ENCODE measurements at places on chromosomes 3 and 15.
A peak's percentile ranks its signal among the peaks of the same experiment; 100 is the strongest.

DNA sequence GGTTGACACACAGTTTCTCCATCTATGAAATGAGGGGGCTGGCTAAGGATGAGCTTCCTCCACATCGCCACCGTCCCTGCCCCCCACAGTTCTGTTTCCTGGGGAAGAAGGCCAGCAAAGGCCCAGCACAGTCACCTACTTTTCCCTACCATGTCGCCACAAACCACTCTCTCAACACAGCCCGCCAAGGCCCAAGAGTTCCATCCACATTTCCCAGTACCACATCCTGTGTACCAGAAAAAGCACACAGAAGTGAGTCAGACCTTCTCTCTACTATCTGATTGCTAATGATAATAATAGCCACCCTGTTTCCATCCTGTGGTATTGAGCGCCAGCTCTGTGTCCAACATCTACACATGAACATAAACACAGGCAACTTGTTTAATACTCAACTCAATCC lies 30.3 kb upstream of the C15orf39 start:
- DNase-seq = peak; percentile 18

DNA sequence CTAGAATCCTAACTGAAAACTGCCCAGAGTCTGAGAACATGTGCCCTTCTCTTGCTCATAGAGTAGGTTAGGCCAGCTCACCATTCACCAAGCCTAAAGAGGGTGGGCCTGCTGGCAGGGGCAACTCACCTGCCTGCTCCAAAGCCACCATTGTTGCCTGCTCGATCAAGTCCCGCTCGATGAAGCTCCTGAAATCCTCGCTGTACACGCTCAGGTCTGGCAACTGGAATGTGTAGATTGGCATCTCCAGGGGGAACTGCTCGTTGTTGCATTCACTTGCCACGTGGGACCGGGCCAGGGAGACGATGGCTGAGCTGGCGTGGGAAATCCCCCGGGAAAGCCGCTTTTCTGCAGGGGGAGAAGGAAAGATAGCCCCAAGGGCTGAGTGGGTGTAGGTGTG lies 232.2 kb downstream of the KLF13 start:
- no peak for DNase-seq

- no peak for DNase-seq
These were observed 36.0 kb downstream of the BDH1 start for GRCh38 chr3:197519801-197520211.

DNA sequence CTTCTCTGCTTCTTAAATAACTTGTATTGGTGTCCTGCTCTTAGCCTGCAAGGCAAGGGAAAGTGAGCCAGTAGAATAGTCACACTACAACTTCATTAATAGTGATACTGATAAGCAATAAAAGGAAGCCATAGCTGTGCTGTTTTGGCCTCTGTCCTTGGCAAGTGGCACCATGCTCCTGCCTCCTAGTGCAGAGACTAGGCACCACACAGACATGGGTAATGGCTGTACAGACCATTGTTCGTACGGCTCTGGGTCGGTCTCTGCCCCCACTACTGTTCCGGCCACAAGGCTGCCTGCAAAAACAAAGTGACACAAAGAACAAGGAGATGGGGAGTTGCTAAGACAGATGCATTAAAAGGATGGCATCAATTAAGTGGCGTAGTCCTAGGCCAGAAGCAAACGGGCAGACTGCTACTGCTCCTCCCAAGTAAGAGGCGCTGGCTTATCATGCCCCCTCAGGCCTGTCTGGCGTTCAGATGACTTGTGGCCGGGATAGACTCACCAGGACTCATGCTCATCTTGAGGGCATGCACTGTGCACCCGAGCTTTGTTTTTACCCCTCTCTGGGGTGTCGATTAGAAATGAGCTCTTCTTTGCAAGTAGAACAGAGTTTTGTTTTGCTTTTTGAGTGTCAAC lies 75.6 kb downstream of the TRAK1 start:
- DNase-seq = no peak

DNA sequence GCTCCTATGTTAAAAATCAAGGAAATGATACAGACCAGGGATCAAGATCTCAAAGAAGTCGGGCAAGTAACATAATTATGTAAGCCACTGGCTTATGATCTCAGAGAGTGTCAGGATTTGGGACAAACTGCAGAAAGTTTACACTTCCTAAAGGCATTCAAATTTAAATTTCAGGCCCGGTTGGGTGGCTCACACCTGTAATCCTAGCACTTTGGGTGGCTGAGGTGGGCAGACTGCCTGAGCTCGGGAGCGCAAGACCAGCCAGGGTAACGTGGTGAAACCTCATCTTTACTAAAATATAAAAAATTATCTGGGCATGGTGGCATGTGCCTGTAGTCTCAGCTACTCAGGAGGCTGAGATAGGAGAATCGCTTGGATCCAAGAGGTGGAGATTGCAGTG lies 124.4 kb upstream of the UBE2E2 start:
- no peak for DNase-seq

GRCh38 chr15:60128710-60129109 lies 124.6 kb downstream of the FOXB1 start:
- DNase-seq = no peak

DNA sequence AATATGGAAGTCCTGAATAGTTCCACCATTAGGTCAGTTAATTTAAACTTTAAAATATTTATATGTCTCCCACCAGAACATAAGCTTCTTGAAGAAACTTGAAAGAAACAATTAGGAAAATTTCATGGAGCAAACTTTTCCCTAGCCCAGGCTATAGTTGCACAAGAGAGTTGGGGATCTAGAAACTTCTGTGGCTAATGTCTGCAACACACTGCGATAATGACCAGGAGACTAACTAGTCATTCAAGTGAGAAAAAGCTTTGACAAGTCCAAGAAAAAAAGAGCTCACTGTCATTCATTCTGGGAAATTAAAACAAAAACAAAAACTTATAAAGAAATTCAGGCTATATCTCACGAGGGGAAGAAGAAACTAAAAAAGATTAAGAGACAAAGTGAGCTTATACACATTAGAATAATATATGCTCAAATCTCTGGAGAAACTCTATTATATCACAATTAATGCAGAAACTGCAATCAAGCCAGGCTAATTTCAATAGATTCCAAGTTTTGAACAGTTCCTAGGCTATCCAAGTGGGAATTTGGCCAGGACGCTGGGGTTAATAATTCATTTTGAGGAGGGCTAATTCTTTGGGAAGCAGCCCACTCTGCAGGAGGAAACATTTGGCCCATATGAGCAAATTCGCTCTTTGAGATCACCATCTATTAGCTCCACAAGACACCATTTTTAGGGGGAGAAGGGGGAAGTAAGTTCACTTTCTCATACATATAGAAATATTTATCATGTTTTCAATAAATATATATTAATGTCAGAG lies 134.6 kb downstream of the MEIS2 start:
- no peak for DNase-seq

DNA sequence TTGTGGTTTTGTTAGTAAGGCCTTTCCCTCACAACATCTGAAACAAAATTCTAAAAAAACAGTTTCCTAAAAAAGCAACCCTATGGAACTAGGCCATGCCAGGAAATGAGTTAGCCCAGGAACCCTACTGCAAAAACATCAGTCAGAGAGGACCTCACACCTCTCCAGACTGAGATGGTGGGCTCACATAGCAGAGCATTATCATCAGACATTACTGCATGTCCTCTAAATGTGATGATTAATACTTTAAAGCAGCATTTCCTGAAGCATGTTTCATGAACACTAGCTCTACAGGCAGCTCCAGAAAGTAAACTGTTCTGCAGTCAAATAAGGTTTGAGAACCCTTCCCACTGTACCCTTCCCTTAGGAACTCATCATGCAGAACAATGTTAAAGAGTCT lies 232.3 kb upstream of the MRPL3 start:
- DNase-seq = peak; percentile 6

- no peak for DNase-seq
These were observed 332.3 kb downstream of the CNTN3 start for GRCh38 chr3:74282202-74282601.

- no peak for DNase-seq
These were observed 120.4 kb upstream of the NSMCE3 start for GRCh38 chr15:29390051-29390450.

DNA sequence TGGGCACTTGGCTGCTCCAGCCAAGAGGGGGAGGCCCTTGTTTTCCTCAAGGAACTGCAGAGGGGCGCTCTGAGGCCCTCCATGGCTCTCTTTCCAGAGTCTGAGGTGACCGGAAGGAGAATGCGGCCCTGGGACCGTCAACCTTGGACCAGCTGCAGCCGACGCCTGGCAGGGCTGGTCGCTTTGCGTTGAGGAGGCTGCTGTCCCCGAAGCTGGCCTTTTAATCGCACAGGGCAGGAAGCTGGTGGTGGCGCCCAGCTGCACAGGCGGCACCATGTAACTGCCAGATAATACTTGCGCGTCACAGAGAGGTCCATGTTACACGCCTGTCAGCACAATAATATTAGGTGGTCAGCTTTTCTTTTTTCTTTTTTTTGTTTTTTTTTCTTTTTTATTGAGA lies 875 bp upstream of the HLTF start:
- no peak for DNase-seq

- DNase-seq = no peak
These were observed 251.9 kb downstream of the CDIN1 start for GRCh38 chr15:36831125-36831903.

DNA sequence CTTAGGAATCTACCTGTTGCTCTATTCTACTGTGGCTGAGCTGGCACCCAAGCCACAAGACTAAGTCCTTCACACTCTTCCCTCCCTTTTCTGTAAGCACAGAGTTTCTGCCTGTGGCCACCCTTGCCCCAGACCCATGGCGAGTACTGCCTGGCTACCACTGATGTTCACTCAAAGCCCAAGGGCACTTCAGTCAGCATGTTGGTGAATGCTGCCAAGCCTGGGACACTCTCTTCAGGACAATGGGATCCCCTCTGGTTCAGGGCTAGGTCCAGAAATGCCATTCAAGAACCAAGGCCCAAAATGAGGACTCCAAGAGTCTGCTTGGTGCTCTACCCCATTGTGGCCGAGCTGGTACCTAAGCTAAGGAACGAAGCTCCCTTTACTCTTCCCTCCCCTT lies 184.2 kb downstream of the FGF12 start:
- no peak for DNase-seq

- DNase-seq = no peak
These were observed 307.5 kb downstream of the PYDC2 start for GRCh38 chr3:191768421-191768820.

DNA sequence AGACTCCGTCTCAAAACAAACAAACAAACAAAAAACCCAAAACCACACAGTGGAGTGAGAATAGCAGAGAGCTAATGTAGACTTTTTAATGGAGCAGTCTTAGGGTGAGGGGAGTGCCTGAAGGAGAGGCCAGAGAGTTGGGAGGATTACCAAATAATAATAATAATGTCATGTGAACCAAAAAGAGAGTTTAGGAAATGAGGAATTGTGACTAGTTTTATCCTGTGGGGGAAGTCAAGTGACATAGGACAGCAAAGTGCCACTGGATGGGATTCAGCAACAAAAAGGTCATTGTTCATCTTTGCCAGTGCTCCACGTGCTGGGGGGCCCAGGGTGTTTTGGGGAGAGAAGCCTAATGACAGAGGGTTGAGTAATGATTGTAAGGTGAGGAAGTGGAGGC lies 12.9 kb downstream of the GPR87 start:
- DNase-seq = no peak

DNA sequence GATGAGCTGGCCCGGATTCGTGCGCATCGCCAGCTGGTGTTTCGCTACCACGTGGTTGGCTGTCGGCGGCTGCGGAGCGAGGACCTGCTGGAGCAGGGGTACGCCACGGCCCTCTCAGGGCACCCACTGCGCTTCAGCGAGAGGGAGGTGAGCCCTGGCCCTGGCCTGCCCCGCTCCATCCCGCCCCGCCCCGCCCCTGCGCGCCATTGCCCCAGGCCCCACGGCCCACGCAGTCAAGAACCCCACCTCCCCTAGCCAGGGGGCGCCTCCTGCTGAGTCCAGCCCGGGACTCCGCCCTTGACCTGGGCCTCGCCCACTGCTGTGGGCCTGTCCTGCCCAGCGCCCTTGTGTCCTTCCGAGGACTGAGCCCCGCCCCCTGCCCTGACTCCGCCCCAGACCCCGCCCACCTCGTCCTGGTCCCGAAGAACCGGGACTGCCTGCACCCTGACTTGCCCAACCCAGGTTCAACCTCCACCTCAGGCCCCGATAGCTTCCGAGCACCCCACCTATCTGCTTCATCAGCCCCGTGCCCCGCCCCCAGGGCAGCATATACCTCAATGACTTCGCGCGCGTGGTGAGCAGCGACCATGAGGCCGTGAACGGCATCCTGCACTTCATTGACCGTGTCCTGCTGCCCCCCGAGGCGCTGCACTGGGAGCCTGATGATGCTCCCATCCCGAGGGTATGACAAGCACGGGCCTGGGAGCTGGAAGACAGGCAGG lies 14.8 kb downstream of the NT5DC2 start:
- DNase-seq = no peak

DNA sequence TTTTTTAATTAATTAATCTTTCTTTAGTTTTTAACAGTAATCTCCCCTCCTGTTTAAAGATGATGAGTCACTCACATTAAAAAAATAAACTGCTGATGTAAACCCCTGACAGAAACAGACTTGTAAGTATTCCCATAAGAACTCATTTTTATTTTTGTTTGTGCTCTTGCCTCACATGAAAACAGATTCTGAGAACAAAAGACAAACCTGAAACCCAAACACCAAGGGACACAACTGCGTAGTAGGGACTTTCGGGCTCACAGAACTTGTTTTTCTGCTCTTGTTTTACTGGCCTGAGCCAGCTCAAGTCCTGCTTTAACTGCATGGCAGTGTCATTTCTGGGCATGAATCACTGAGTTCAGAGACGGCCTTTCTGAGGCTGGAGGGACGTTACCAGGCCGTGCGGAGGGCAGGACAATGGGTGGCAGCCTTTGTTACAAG lies 600.8 kb downstream of the FOXP1 start:
- peak; percentile 95 for DNase-seq

DNA sequence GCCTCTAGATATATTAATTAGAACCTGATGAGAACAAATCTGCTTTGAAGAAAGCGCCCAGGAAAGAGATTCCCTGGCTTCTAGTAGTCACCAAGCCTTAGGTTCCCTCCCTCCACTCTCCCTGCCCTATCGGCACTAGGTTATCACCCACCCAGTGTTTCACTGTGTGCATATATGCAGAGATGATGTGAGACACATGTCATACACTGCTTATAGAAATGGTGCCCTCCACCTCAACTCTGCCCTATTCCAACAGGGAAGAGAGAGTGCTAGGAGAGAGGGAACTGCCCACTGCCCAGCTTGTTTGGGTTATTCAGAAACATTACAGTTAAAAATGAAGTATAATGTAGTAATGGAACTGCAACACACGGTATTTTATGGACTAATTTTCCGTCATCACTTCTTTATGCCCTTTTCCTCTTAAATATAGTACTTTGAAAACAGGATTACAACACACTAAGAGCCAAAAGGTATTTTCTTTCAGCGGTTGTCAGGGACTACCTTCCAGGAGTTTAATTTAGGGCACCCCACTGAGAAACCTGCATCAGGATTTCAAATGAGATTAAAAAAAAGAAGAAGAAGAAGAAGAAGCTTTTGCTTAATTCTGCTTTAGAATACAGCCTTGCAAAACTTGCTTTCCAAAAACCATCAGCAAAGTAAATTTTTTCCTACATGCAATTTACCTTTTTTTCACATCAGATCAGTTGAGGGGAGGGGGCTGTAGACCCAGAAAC lies 55.3 kb downstream of the MEIS2 start:
- no peak for DNase-seq

GRCh38 chr3:191775451-191776233 lies 314.7 kb downstream of the PYDC2 start:
- DNase-seq = peak; percentile 59

- DNase-seq = no peak
These were observed 49.8 kb upstream of the DAZL start for GRCh38 chr3:16654976-16655375.

GRCh38 chr3:171340434-171340833 lies 119.8 kb downstream of the TNIK start:
- DNase-seq = no peak

- no peak for DNase-seq
These were observed 91.1 kb downstream of the TRIM42 start for GRCh38 chr3:140768941-140769340.
